ENCODE measurements at places on chromosomes 5 and 9.

DNA sequence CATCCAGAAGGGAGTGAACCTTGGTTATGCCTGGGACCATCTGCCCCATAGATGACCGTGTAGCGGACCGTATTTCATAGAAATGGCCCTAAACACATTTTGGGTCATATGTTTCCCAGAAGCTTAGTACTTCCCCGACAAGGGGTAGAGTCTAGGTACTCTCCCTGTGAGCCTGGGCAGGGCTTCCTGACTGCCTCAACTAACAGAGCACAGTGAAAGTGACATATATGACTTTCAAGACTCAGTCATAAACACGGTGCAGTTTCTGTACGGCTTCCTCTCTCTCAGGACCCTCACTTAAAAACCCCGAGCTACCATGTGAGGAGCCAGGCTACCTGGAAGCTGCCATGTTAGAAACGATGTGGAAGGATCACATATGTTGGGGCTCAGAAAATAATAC is 20.9 kb downstream of the C9orf57 start:
- no peak overlapping the region for H3K27ac ChIP-seq
- no peak overlapping the region for H3K4me3 ChIP-seq
- H3K27me3 ChIP-seq: no peaks in the 10 kb centered on the region
- no peaks in the 10 kb centered on the region for H3K36me3 ChIP-seq
- no peak for DNase-seq

DNA sequence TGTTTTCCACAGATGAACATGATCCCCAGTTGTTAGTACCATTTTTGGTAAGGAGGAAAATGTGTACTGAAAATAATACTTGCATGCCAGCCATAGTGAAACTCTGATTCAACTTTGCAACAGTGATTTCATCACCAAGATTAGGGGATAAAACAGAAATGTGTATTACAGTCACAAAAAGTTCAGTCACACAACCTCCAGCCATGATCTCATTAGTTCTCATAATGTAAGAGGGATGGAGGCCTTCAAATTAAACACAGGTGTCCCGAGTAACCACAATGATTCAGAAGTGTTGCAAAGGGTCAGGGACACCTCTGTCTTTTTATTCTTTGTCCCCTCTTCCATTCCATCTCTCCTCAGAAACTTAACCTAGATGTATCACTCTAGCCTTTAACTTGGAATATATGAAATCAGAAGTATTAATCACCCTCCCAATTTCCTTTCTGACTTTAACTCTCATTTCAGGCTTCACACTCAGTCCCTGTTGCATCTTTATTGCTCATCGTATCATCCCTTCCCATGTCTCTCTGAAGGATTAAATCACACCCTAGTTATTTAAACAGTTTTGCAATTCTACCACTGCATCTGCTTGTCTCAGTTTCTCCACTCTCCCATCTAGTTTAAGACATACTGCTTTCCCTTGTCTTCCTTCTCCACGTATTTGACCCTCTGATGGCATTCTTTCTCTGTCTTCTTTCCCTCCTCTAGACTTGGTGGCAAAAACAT is 291.2 kb downstream of the ADAMTS6 start:
- H3K36me3 ChIP-seq: no peaks in the 10 kb centered on the region
- no peak for DNase-seq
- H3K27ac ChIP-seq: no peak overlapping the region
- H3K27me3 ChIP-seq: no peaks in the 10 kb centered on the region
- H3K4me3 ChIP-seq: no peak overlapping the region

DNA sequence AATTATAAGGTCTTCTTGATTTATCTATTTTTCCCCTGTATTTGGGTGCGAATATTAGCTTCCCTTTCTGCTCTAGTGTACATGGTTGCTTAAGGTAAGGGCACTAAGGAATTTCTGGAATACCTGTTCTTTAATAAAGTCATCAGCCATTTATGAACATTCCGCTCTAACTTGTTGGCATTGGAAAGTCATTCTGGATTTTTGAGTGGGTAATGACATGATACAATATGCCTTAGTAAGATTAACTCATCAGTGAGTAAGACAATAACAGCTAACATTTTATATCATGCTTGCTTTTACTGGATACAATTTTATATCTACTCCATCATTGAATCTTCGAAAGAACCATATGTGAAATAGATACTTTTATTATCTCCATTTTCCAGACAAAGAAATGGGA is 196.1 kb downstream of the ARRDC3 start:
- H3K36me3 ChIP-seq: no peaks in the 10 kb centered on the region
- no peak overlapping the region for H3K27ac ChIP-seq
- no peak overlapping the region for H3K4me3 ChIP-seq

- no peak for DNase-seq
- H3K36me3 ChIP-seq: no peaks in the 10 kb centered on the region
- no peaks in the 10 kb centered on the region for H3K4me1 ChIP-seq
These were observed 265.3 kb downstream of the MLLT3 start for GRCh38 chr9:20357037-20357432.

DNA sequence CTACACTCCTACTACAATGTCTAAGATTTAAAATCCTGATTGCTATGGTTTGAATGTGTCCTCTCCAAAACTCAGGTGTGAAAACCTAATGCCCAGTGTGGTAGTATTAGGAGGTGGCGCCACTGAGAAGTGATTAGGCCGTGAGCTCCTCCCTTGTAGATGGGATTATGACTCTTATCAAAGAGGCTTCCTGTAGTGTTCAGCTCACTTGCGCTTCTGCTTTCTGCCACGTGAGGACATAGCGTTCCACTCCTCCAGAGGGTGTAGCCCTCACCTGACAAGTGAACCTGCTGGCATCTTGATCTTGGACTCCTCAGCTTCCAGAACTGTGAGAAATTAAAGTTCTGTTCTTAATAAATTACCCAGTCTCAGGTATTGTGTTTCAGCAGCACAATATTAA is 33.0 kb upstream of the WHRN start:
- no peak for DNase-seq
- H3K36me3 ChIP-seq: no peaks in the 10 kb centered on the region
- H3K4me3 ChIP-seq: no peak overlapping the region
- no peak overlapping the region for H3K27ac ChIP-seq
- no peaks in the 10 kb centered on the region for H3K27me3 ChIP-seq

DNA sequence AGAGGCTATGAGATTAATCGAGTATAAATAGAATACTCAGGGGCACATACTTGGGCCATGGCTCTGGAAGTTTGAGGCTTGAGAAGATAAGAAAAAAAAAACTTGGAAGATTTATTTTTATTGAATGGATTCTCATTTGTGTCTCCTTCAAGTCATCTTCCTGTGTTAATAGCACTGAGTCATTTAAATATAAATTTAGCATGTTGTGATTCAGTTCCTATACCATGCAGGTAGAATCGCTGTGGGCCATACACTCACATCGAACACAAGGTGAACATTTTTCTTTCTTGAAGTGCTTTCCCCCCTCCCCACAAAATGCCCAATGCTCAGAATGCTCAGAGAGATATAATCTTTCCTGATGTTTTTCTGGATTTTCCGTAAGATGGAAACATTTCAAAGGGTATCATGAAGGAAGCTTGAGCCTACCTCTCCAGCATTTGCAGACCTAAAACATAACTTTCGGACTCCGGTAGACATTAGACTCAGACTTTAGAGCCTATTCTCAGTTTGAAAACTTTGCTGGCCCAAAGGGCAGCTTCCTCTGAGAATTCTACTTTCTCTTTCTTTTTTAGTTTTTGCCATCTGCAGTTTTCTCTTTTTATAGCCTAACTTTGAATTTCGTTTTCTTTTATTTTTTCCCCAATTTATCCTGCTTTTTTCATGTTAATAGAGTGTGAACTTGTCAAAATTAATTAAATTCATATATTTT is 737.6 kb upstream of the NUDT12 start:
- H3K36me3 ChIP-seq: no peaks in the 10 kb centered on the region
- H3K27ac ChIP-seq: no peak overlapping the region
- no peak for DNase-seq

DNA sequence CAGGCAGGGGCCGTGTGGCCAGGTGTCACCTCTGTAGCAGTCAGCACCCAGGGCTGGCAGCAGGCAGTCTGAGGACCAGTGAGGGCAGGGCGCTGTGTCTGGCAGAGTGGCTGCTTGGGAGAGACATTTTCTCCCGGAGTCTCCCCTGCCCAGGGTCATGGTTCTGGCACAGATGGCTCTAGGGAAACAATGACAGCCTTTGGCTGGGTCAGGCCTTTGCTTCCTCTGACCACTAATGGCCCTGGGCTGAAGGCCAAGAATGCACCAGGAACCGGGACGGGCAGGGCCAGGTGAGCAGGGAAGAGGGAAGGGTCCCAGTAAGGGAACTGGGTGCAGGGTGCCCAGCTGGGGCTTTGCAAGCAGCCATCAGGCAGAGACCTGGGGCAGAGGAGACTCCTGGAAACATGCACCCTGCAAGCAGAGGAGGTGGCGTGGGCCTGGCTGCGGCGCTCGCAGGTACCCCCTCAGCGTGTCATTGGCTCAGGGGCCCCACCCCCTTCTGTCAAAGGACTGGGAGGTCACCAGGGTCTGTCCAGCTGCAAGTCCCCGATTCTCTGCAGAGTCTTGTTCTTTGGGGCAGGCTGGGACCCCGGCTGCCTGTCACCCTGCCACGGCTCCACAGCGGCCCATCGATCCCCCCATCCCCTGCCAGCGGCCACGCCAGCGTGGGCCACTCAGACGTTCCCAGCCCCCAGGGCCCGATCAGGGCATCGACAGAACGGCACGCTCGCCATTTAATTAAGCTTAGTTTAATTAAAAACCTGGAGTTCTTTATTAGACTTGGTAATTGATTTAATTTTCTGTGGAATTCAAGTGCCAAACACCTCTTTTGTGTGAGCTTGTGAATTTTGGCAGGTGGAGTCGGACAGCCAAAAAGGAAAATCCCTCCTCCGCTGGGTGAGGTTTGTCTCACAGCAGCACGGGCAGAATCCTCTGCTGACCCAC is 18.9 kb upstream of the TMEM250 start:
- H3K36me3 ChIP-seq: no peaks in the 10 kb centered on the region
- no peak for DNase-seq
- peaks cover 6% of the 10 kb centered on the region for H3K4me1 ChIP-seq
- H3K27ac ChIP-seq: peak overlapping the region; percentile 1
- no peak overlapping the region for H3K4me3 ChIP-seq

GRCh38 chr9:33011831-33012230 is 10.4 kb upstream of the APTX start:
- DNase-seq: no peak
- H3K27ac ChIP-seq: no peak overlapping the region
- H3K27me3 ChIP-seq: no peaks in the 10 kb centered on the region
- no peaks in the 10 kb centered on the region for H3K36me3 ChIP-seq
- H3K4me1 ChIP-seq: no peaks in the 10 kb centered on the region
- no peak overlapping the region for H3K4me3 ChIP-seq

DNA sequence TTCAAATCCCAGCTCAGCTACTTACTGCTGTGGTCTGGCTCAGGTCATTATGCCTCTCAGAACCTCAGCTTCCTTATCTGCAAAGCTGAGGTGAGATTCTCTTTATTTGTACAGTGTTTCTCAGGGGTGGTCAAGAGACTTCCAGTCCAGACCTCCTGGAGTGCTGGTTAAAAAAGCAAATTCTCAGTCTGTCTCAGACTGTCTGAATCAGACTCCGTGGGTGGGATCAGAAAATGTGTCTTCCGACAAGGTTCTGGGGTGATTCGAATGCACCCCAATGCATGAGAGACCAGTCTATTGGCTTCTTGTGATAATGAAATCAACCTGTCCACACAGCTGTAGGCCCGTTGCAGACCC is 137.7 kb upstream of the SMIM23 start:
- no peaks in the 10 kb centered on the region for H3K36me3 ChIP-seq
- no peak overlapping the region for H3K4me3 ChIP-seq
- H3K27ac ChIP-seq: no peak overlapping the region
- no peaks in the 10 kb centered on the region for H3K4me1 ChIP-seq
- no peaks in the 10 kb centered on the region for H3K27me3 ChIP-seq
- no peak for DNase-seq

DNA sequence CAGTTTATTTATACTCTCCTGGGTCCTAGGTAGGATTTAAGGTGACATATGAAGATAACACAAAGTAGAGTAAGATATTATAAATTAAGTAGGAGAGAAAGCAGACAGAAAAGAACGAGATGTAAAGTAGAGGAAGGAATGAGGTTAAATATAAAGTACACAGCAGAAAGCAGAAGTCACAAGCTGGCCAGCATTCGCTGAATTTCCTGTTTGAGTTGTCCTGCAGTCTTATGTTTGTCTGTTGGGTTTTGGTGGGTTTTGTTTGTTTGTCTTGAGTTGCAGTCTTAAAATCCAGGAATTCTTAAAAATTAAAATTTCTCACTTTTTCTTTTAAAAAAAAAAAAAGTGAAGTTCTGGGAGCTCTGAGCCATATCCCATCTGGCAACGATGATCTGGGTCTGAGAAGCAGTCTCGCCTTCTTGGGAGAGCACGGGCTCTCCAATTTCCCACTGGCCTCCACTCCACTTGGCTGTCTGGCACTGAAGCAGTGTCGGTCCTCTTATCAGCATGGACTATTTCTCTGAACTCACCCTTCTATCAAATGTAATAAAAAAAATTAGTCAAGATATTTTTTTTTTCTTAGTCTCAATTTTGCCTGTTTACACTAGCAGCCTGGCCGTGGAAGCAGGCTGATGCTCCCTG is 2.0 kb downstream of the S100Z start:
- no peak for DNase-seq
- H3K4me3 ChIP-seq: no peak overlapping the region
- H3K27ac ChIP-seq: no peak overlapping the region
- no peaks in the 10 kb centered on the region for H3K27me3 ChIP-seq
- H3K36me3 ChIP-seq: no peaks in the 10 kb centered on the region

GRCh38 chr5:43390471-43390870 is 21.7 kb downstream of the CCL28 start:
- no peaks in the 10 kb centered on the region for H3K4me1 ChIP-seq
- no peak overlapping the region for H3K4me3 ChIP-seq
- no peaks in the 10 kb centered on the region for H3K36me3 ChIP-seq
- no peaks in the 10 kb centered on the region for H3K27me3 ChIP-seq
- no peak overlapping the region for H3K27ac ChIP-seq
- DNase-seq: no peak

- no peaks in the 10 kb centered on the region for H3K4me1 ChIP-seq
- H3K27ac ChIP-seq: peak overlapping the region; percentile 69
- no peaks in the 10 kb centered on the region for H3K27me3 ChIP-seq
- no peak overlapping the region for H3K4me3 ChIP-seq
- DNase-seq: no peak
- H3K36me3 ChIP-seq: no peaks in the 10 kb centered on the region
These were observed 2.0 kb downstream of the ASPN start for GRCh38 chr9:92480291-92480771.

DNA sequence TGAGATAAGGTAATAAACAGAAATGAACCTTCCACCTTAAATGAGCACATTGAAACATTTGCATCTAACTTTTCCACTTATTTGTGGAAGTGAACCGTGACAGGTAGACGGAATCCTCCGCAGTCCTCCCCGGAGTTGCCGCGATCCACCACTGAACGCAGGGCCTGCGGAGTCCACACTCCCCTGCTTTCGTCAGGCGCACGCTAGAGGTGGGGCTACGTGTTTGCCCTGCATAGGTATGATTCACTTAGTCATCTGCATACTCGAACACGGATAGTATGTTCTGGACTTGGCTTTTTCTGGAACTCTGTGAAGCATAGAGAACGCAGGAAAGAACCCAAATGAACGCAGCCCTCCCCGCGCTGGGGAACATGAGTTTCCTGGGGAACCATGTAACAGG is 272.8 kb upstream of the IRX4 start:
- no peak for DNase-seq
- H3K4me1 ChIP-seq: no peaks in the 10 kb centered on the region
- H3K4me3 ChIP-seq: no peak overlapping the region
- H3K36me3 ChIP-seq: no peaks in the 10 kb centered on the region
